ENCODE measurements at places on chromosomes 11 and 22.

GRCh38 chr22:49564666-49565515, 262.8 kb downstream of the BRD1 start:
- no peak for DNase-seq

- no peak for DNase-seq
Measured at GRCh38 chr11:82315093-82315492, 418.6 kb downstream of the FAM181B start.

- DNase-seq = no peak
Measured at GRCh38 chr11:106828576-106828975, 189.7 kb downstream of the GUCY1A2 start.

GRCh38 chr22:39417641-39418040, 18.1 kb downstream of the TAB1 start:
- DNase-seq = no peak

DNA sequence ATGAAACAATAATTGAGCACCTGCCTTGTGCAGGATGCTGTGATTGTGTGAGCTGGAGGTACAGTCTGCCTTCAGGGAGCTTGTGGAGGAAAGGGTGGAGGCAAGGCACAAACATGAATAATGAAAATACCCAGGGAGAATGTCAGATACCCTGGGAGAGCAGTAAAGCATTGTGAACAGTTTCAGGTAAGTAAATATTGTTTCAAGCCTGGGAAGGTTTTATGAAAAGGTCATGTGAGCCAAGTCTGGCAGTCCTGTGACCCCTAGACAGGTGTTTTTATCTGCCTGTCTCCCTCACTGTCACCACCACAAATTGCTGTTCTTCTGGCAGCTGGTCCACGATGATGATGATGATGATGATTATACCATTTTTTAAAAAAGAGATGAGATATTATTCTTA, 32.0 kb downstream of the SPECC1L start:
- no peak for DNase-seq

DNA sequence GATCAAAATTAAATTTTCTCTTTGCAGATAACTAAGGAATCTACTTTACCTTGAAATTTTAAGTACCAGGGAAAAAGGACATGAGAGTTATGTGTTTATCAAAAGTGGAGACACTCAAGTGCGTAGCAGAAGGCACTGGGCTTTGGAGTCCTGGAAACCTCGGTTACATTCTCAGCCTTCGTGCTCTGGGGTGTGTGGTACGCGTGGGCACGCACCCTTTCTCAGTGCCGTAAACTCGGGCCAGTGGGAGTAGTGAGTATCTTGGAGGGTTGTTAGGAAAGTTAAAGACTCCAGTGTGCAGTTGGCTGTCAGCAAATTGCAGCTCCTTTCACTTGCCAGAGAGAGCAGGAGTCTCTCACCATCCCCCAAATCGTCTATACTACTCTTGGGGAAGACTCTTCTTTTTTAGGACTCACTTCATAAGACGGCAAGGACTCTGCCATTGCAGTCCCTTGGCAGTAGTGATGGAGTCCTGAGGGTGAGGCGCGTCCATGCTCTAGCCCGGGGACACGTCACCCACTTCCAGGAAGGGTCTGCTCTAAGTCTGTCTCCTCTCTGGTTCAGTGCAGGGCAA, 171.8 kb downstream of the TBC1D22A start:
- DNase-seq = no peak

DNA sequence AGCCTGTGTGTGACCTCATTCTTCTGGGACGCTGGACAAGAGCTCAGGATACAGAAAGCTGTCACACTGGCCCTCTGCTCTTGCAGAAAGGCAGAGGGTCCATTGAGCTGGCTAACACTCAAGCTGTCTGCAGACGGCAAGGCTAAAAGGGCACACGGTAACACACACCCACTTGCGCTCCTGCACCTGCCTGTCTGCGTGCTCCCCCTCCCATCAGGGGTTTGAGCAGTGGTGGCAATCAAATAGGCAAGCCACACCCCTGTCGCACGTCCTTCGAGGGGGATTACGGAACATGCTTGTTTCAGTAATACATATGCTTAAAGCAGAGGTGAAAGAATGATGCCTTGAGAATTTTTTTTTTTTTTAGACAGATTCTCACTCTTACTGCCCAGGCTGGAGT, 7.1 kb upstream of the QSER1 start:
- no peak for DNase-seq

GRCh38 chr11:57290288-57290687, 34.5 kb downstream of the TNKS1BP1 start:
- DNase-seq = peak; percentile 54

- no peak for DNase-seq
Measured at GRCh38 chr11:128860571-128861361, 6.3 kb downstream of the KCNJ1 start.

- peak; percentile 18 for DNase-seq
Measured at GRCh38 chr22:35312198-35313059, 12.7 kb downstream of the TOM1 start.

- peak; percentile 95 for DNase-seq
Measured at GRCh38 chr11:16001899-16002426, 354.4 kb downstream of the SOX6 start.

DNA sequence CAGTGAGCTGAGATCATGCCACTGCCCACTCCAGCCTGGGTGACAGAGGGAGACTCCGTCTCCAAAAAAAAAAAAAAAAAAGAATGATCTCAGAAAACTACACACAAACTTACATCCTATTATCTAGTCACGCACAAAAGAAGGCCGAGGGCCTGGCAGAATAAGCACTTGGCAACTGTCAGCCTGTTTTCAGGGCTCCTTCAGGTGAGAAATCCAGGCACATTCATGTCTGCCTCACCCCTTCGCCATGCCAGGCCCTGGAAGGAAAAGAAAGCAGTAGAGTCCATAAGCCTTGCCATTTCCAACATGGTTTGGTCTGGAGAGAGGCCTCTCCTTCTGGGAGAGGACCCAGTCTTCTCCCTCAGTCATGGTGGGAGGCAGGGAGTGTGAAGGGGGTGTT, 30.9 kb downstream of the C11orf58 start:
- DNase-seq = no peak

DNA sequence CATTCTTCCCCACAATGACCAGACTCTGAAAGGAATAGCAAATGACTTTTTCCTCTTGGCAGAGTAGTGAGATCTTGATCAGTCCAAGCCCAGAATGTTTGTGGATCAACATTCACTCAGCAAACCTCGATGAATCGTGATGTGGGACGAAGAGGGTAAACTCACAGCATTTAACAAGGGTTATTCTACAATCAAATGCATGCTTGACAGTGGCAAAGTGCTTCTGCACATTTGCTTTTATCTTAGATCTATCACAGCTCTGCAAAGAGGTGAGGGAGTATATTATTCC, 31.8 kb downstream of the TMPRSS5 start:
- DNase-seq = no peak

DNA sequence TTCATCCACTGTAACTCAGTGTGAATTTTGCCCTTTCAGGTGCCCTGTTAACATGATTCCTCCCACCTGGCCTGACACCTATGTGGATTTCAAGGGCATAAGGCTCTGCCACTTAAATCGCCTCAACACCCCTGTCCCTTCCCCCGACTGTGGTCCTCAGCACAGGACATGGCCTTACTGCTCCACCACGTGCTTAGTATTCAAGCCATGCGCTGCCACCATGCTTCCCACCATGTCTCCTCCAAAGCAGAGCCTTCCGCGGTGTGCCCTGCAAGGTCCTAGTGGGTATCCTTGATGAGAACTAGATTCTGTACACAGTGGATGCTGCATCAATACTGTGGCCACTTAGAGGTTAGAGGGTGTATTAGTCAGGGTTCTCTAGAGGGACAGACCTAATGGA, 51.9 kb downstream of the BUD13 start:
- no peak for DNase-seq

DNA sequence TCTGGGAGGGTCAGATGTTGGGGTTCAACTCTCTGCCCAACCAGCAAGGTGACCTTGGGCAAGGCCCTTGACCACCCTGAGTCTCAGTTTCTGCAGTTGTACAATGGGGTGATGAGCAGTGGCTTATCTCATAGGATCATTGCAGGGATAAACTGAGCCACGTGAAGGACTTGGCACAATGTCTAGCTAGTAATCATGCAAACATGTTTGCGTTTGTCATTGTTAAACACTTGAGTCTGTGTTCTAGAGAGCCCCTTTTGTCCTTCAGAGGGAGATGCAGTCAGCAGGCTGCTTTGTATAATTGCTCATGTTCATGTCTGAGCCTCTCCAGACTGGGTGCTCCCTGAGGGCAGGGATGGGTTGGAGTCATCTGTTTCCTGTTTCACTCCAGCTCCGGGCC, 15.8 kb downstream of the CD82 start:
- no peak for DNase-seq

DNA sequence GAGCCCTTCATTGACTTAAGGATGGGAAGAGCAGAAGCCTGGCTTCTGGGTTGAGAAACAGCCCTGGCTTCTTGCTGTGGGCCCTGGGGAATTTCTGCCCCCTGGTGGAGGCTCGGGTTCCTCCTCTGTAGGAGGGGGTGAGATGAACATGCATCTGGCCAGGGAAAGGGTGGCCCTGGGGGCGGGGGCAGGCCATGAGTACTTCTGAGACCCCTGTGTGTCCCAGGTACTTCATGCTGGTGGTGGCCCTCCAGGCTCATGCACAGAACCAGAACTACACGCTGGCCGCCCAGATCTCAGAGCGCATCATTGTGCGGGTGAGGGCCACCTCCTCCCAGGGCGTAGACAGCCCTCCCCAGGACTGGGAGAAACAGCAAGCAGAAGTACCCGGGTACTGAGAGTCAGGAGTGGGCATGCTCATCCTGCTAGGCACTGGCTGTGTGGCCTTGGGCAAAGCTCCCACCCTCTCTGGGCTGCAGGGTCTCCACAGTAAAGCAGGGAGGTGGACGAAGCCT, 15.8 kb downstream of the TMEM258 start:
- peak; percentile 81 for DNase-seq

GRCh38 chr11:36091256-36091811, 147.5 kb downstream of the LDLRAD3 start:
- peak; percentile 79 for DNase-seq

GRCh38 chr22:32534252-32535235, 59.9 kb downstream of the FBXO7 start:
- no peak for DNase-seq

- DNase-seq = peak; percentile 74
Measured at GRCh38 chr22:37525073-37525745, 6.0 kb upstream of the CARD10 start.

GRCh38 chr11:80241766-80242165, 800.9 kb upstream of the TENM4 start:
- peak; percentile 28 for DNase-seq

DNA sequence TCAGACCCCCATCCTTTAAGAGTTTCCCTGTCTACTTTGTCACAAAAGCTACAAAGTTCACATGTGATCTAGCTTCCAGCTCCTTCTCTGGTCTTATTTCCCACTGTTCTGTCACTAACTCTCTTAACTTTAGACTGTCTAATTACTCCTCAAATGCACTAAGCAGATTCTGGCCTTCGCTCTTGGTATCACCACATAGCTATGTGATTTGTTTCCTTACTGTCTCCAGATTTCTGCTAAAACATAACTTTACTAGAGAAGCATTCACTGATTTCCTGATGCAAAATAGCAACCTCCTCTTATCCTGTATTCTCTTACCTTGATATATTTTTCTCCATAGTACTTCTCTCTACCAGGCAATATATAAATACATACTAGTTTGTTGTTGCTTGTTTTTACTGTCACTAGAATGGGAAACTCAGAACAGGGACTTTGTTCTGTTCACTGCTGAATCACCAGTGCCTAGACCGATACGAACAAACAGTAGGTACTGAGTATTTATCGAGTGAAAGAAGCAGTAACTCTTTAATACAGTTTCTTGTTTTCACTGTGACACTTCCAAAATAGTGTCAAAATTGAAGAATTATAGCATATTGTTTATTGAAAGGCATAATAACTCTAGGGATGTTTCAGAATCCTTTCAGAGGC, 205.6 kb downstream of the DDX10 start:
- peak; percentile 85 for DNase-seq

DNA sequence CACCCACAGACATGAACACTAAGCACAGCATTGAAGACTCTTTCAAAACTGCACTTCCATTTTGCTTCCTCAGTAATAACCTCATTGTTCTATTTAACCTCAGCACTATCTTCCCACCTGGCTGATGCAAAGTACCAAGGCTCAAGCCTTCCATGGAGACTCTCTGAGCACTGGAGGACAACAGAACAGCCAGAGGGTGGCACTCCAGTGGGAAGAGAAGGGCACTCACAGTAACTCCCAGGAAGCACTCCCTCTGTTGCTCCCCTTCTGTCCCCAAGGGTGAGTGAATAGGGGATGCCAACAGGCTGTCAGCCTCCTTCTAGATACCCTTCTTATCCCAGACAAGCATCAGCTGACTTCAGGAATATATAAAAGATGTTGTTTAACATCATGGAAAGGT, 3.5 kb downstream of the ME3 start:
- DNase-seq = no peak

GRCh38 chr22:50072167-50072555, 13.1 kb downstream of the MLC1 start:
- DNase-seq = no peak

GRCh38 chr11:32987851-32988250, 27.8 kb upstream of the DEPDC7 start:
- DNase-seq = no peak

GRCh38 chr11:97964332-97965004, 1056.3 kb upstream of the CNTN5 start:
- DNase-seq = no peak

- DNase-seq = peak; percentile 48
Measured at GRCh38 chr11:87428266-87428665, 390.5 kb downstream of the TMEM135 start.

- DNase-seq = no peak
Measured at GRCh38 chr11:111301842-111302118, 3.4 kb downstream of the POU2AF3 start.

DNA sequence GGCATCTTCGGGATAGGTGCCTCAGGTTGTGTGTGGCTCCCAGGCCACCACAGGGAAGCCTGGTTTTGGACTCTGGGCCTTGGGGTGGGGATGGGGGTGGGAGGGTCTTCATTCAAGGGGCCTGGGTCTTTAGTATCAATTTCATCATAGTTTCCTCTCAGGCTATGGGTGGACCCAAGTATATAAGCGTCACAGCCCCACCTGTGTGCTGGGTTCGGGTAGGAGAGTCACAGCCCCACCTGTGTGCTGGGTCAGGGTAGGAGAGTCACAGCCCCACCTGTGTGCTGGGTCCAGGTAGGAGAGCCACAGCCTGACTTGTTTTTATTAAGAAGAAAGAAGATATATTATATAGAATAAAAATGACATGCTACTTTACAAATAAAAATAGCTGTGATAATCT, 422.1 kb downstream of the BRD1 start:
- DNase-seq = no peak

DNA sequence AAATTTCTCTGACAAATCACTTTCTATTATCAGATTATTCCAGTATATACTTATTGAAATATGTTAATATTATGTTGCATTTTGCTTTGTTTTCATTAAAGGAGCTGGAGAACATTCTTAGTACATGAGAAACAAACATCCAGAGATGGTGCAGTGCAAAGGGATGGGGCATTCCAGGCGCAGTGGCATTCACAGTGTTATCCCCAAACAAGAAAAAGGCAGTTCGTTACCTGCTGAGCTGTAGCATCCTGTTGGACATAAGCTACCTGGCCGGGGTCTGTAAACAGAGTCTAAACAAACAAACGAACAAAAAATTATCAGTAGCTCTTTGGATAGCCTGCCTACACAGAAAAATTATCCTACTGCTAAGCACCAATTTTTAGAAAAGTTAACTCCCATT, 47.4 kb downstream of the PRDM10 start:
- no peak for DNase-seq

- no peak for DNase-seq
Measured at GRCh38 chr11:44752713-44753112, 26.0 kb downstream of the TSPAN18 start.

- no peak for DNase-seq
Measured at GRCh38 chr11:102955624-102956023, at the start of gene MMP13. TSS of gene MMP13 (minus strand) at chr11:102955732. CDS start at chr11:102955705, 27 bp downstream.
